H7 (cell line): ENCODE measurements at places on chromosomes 7 and 10.

DNA sequence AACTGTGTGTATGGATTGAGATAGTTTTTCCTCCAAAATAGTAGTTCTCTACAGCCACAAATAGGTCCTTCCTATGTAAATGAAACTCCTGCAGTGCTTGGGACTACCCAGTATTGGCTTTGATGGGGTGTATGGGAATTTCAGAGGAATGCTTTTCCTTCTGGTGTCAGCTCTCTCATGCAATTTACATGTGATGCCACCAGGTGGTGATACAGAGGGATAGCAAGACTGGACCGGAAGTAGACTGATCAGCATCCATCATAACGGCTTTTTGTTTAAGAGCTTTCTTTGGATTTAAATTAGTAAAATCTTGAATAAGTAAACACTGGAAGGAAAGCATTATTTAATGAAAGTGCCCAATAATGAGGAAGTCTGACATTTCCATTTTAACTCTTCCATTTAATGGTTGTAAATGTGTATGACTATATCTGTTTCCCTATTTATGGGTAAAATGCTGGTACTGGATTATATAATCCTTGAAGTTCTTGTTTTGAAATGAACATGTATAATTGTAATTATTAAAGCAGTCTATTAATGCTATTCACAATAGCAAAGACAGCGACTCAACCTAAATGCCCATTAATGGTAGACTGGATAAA lies 22.7 kb downstream of the DYNC1I1 start:
- peak; percentile 28 for DNase-seq

- DNase-seq: peak; percentile 18
Observed at GRCh38 chr7:150410680-150411346, 31.7 kb downstream of the ZNF775 start.

DNA sequence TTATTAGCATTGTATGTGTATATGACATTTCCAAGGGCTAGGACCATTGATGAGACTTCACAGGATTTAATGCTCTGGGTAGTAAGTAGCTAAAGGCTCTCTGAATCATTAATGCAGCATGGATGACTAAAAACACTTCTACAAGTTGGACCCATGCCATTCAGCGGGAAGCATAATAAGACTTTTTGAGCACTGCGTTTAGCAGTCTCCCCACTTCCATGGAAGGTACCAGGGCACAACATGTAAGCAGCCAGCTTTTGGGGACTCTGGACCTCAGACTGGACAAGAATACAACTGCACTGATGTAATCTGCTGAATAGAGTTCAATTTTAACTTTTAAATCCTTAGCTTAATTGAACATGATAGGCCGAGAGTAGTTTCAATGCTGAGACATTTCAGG lies 191.7 kb upstream of the IMMP2L start:
- no peak for DNase-seq

GRCh38 chr7:96144260-96144526 lies 177.7 kb downstream of the SLC25A13 start:
- no peak for DNase-seq

DNA sequence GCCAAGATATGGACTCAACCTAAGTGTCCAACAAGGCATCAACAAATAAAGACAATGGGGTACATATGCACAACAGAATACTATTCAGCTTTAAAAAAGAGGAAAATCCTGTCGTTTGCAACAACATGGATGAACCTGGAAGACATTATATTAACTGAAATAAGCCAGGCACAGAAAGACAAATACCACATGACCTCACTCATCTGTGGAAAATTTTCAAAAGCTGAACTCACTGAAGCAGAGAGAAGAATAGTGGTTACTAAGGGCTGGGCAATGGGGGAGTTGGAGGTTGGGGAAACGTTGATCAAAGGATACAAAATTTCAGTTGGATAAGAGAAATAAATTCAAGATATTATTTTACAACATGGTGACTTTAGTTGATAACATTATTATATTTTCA lies 221.4 kb upstream of the PITRM1 start:
- no peak for DNase-seq

DNA sequence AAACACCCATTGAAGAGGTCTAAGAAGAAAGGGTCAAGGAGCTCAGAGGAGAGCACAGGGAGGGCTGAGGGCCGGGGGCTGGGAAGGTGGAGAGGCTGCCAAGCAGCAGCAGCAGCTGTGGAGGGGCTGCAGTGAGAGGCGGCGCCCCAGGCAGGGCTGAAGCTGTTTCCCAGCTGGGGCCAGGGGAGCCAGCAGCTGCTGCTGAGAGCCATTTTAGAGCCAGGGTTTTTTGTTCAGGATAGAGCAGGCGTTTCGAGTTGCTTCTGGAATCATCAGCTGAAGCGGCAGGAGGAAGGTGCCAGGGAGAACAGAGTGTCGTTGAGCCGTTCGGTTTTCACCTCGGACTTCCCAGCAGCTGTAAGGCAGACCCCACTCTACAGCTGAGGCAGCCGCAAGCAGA lies 62.7 kb downstream of the LANCL2 start:
- DNase-seq: peak; percentile 50

DNA sequence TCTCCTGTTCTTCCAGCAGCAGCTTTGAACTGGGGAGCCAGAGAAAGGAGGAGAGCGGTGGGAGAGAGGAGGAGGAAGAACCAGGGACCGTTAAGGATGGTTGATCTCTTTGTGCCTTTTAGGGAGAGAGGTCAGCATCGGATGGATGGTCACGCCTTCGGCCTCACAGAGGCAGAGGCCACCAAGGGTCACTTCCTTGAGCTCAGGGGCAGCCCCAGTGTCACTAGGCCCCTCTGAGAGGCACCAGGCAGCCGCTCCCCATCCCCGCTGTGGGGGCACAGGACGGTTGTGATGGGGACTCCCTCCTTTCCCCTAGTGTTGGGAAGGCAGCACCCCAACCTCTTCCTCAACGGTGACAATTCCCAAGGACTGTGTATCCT lies 121.4 kb downstream of the DNAJB6 start:
- no peak for DNase-seq

DNA sequence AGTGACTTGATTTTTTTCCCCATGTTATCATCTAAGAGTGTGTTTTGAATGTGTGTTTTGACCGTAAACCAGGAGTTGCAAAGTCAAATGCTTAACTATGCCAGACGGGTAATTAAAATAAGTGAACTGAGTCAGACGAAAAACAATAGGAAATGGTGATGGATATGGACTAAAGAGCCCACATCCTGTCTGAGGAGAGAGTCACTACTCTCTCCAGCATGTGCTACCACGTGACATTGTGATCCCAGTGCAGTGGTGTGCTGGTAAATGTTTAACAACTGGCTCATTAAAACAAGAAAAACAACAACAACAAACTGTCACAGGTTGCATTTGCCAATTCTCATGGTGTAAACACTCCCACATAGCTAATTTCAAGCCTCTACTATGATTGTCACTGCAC lies 164.3 kb downstream of the SUGCT start:
- DNase-seq: peak; percentile 4

GRCh38 chr10:88271761-88272543 lies 311.2 kb downstream of the RNLS start:
- DNase-seq: no peak

DNA sequence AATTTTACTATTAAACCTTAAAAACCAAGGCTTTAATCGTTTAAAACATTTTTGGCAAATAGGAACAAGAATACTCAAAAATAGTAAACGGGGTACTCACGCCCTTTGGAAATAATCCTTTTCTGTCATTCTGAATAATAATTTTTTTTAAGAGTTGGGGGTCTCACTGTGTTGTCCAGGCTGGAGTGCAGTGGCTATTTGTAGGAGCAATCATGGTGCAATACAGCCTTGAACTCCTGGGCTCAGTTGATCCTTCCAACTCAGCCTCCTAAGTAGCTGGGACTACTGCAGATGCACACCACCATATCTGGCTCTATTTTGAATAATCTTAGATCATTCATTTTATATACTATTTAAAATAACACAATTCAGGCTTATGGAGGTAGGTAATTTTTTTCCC lies 24.9 kb downstream of the LUC7L2 start:
- no peak for DNase-seq

DNA sequence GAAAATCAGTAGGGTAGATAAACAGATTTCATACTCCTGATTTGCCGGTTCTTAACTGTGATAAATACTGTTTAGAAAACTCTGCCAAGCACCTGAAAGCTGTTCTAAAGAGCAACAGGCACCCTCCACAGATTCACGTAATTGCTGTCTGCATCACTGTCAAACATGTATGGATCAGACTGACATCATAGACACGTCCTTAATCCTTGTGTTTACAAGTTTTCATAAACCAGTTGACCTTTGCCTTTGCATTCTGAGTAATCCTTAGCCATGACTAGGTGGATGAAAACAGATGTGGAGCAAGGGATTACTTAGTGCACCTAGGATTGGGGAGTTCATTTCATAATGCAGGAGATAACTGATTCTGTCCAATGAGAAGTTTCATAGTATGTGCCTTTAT lies 41.6 kb downstream of the SLC39A12 start:
- no peak for DNase-seq
